ENCODE measurements at places on chromosomes 2 and 18. TPM values are rescaled to one million over a fixed set of nuclear protein-coding genes. Genes with fewer than 3 reads are reported as not detected.
A peak's percentile ranks its signal among the peaks of the same experiment; 100 is the strongest.

Gene RAX
- not detected for total RNA-seq

Gene SKOR2
- not detected for total RNA-seq

Gene SH3YL1
- 122 TPM for total RNA-seq

Gene TANC1
- 30.5 TPM for total RNA-seq

Gene PPP1R1C
- 1.0 TPM for total RNA-seq

Gene NEU2
- total RNA-seq: not detected

Gene IL1RL2
- 1.1 TPM for total RNA-seq

Gene IL37
- total RNA-seq: 1.5 TPM

- DNase-seq: no peak
Measured at GRCh38 chr2:172375251-172375650, 52.1 kb upstream of the ITGA6 start.

DNA sequence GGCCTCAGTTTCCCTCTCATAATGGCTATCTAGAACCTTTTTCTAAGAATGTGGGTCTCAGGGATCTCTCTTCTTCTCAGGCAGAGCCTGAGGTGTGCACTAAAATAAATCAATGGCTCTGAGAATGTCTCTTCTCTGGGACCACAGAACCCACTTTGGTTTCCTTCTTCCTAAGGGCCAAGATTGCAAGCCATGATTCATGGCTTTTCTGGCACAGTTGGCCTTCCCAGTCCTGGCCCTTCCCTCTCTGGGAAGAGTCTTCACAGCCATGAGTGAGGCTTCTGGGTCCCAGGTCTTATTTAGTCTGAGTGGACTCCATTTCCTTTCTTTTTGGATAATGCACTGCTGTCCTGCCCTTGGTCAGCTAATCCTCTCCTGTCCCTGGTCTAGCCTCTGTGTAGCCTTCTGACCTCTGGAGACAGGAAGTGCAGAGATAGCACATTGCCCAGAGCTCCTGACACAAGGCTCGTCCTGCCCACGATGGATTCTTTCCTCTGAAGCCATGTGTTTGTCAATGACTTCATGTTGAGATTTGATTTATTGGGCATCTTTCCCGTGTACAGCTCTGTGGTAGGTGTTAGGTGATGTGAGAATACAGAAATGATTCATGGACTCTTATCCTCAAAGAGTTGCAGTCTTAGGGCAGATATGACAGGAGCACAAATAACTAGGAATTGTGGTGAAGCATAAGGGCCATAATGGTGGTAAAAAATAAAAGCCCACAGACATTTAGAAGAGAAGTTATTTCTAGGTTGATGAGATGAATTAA, 245.0 kb downstream of the CLIP4 start:
- DNase-seq: no peak

DNA sequence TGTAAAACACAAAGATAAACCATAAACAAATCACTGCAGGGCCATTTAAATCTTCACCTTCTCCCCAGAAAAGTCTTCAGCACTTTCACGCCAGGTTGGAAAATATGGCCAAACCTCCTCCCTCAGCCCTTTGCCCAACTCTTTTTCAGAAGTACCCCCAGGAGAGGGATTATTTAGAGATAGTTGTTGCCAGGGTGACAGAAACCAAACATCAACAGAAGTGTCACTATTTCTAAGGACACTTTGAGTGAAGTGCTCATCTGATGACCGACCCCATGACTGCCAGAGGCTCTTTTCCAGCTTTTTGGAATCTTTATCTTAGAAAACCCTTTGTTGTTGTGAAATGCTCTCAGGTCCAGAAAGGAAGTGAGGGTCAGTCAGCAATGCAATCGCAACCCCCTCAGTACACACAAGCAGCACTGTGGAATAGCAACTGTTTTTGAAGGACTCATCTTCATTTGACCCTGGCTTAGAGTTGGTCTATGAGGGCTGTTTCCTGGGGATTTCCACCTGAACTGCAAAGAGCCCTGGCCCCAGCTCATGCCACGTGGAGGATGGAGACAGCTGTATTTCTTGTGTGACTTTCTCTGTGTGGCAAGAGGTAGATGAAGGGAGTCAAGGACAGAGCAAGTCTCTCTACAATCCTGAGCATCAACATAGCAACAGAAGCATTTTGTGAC, 114.0 kb upstream of the STON1 start:
- DNase-seq: no peak

DNA sequence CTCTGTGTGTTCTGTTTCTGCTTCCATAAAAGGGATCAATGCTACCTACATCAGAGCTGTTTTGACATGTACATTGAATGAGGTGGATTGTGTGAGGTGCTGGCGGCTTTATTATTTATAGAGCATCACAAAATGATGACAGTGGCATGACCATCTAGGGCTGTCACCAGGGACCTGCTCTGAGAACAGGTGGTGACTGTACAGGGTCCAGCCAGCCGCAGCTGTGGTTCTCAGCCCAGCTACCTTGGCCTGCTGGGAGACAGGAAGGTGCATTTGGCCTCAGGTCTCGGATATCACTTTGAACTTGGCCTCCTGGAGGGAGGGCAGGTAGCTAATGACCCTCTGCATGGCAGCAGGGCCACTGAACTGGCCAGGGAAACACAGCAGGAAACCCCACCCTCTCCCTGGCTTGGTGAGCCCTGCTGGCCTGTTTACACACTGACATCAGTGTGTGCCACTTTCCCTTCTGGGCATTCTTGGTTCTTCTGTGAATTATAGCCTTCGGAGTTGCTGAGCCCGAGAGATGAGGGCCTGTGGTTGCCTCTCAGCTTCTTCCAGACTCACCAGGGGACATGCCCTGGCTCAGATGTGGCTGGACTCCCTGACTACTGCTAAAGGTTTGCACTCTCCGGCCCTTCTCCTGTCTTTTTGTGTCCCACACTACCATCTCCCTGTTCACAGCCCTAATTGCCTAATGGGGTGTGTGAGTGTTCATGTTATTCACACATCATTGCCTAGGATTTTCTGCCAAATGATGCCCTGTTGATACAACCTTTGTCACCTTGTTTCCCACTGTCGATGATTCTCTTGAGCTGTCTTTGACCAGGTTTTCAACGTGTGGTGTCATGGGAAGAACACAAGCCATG, 109.2 kb upstream of the RAB12 start:
- no peak for DNase-seq

GRCh38 chr2:159064446-159065301, 96.2 kb downstream of the TANC1 start:
- DNase-seq: no peak

GRCh38 chr18:2857491-2858131, 10.8 kb downstream of the EMILIN2 start:
- DNase-seq: peak; percentile 30

DNA sequence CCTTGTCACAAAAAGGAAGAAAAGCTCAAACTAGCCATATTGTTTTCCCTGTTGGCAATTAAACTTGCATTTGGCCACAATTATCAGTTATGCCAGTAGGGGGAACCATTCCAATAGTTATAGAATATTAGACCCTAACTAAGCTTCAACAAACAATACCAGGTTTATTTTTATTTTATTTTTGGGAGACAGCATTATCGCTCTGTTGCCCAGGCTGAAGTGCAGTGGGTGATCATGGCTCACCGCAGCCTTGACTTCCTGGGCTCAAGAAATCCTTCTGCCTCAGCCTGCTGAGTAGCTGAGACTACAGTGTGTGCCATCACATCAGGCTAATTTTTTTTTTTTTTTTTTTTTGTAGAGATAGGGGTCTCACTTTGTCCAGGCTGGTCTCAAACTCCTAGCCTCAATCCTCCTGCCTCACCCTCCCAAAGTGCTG, 102.1 kb downstream of the ATAD2B start:
- DNase-seq: no peak

DNA sequence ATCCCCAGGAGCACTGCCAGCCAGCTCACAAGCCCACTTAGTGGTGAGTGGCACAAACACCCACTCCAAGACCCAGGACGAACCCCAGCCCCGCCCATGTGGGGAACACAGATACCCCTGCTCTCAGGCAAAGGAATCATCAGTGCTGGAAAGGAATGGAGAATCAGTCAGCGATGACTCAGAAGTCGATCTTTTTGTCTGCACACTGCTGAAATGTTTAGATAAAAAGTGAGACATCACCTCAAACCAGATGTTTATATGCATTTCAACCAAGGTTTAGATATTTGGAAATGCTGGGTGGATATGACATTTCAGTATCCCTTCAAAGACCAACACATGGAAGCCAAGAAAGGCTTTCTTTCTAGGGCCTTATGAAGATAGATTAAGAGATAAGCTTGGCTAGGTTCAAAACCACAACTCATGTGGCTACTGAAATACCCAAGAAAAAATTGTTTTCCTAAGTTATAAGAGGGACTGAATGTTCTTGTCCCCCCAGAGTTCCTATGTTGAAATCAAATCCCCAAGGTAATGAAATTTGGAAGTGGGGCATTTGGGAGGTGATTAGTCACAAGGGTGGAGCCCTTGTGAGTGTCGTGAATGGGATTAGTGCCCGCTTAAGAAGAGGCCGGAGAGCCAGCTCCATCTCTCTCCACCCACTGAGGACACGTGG, 43.7 kb downstream of the POU3F3 start:
- no peak for DNase-seq

DNA sequence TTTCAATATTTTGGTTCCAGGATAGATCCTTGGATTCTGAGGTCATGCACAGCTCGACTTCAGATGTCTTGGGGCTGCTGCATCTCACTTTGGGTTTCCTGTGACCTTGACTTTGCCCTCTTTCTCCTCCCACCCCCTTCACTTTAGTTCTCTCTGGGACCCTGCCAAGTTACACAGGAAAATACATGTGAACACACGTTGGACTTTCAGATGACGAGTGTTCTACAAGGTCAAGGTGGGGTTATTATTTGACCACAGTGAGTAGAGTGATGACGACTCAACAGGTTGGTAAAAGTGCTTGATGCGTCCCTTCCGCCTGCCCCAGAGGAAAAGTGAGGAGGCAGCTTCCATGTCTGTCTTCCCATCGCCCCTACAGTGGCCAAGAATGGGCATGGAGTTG, 122.4 kb upstream of the SMAD2 start:
- no peak for DNase-seq

DNA sequence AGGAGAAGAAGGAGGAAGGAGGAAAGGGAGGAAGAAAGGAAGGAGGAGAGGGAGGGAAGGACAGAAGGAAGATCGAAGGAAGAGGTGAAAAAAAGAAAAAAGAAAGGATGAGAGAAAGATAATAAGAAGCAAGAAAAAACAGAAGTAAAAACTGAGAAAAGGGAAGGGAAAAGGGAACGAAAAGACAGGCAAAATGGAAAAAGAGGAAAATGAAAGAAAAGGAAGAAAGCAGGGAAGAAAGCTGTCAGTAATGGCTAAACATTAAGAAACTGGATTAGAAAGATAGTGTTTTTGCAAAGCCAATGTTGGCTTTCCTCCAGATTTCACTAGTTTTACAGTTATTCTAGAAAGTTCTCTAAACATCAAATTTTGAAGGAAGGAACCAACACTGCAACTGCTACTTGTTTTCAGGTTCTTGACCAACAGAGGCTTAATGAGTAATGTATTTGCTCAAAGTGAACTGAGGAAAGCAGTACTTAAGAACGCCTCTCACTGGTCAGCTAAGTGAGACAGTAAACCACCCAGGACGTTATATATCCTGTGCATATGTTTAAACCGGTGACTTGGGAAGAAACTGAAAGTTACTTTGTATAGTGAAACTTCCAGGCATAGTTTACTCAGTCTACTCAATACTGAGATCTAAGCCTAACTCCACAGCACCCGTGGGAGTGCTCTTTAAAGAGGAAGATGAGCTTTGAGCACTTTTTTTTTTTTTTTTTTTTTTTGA, 286.2 kb upstream of the TRIB2 start:
- DNase-seq: no peak

- DNase-seq: no peak
Measured at GRCh38 chr2:189309331-189309730, 129.8 kb upstream of the COL5A2 start.
